ENCODE measurements at places on chromosomes 1 and 21.

DNA sequence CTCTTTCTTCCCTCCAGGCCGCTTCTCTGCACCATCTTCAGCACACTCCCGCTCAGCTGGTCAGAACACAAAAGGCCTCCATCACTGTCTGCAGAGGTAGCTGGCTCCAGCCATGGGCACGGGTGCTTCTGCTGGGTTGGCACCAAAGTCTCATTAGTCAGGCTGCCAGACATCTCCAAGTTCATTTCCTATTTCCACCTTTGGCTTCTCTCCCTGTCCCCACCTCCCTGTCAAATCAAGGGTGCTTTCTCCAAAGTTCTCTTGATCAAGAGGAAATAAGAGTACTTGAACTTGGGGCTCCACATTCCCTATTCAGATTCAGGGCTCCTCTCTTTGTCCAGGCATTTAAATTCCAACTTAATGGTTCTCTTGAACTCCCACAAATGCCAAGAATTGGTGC lies 33.9 kb upstream of the GRIK3 start:
- DNase-seq: no peak

DNA sequence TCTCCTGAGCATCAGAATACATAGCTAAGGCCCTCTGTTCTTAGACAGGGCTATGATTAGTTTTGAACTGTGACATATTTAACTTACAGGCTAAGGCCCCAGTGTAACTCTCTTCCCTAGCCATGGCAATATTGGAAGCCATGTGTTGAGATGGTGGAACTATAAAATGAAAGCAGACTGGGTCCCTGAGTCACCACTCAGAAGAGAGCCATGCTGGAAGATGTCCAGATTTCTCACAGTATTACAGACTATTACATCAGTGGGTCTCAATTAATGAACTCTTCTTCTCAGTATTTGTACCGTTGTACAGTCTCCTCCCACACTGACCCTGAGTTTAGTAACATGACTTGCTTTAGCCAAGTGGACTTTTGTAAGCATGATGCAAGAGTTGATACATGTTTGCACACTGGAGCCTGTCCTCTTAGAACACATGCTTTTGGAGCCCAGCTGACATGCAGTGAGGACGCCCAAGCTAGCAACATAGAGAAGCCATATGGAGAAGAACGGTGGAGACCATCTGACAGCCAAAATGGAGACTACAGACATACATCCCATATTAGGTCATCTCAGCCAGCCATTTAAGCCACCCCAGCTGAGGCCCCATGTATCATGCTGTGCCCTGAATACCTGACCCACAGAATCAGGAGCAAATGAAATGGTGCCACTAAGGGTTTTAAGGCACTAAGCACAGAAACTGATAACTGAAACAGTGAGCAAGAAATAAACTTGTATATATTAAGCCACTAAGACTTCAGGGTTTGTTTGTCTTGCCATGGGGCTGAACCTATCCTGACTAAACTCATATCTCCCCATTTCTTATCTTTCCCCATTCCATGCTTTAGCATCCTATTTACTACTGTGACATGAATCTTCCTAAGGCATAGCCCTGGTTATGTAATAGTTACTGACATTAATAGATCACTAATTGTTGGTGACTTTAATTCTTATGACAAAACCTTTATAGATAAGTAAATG lies 24.4 kb downstream of the TBX15 start:
- DNase-seq: no peak

DNA sequence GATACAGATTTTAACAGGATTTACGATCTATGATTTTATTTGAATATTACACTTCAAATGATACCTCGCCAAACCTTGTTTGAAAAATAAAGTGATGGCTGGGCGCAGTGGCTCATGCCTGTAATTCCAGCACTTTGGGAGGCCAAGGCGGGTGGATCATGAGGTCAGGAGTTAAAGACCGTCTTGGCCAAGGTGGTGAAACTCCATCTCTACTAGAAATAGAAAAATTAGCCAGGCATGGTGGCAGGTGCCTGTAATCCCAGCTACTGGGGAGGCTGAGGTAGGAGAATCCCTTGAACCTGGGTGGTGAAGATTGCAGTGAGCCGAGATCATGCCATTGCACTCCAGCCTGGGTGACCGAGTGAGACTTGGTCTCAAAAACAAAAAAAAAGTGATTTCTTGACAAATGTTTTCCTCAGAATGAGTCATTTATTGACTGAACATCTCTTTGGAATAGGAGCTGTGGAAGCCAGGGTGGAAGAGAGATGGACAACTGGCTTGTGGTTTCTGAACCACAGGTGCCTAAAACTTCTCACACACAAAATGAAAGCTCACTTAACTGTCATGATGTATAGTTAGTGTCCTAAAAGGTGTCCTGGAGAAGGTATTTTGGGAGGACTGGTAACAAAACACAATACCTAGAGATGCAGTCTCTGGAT lies 11.9 kb downstream of the PKNOX1 start:
- DNase-seq: no peak

DNA sequence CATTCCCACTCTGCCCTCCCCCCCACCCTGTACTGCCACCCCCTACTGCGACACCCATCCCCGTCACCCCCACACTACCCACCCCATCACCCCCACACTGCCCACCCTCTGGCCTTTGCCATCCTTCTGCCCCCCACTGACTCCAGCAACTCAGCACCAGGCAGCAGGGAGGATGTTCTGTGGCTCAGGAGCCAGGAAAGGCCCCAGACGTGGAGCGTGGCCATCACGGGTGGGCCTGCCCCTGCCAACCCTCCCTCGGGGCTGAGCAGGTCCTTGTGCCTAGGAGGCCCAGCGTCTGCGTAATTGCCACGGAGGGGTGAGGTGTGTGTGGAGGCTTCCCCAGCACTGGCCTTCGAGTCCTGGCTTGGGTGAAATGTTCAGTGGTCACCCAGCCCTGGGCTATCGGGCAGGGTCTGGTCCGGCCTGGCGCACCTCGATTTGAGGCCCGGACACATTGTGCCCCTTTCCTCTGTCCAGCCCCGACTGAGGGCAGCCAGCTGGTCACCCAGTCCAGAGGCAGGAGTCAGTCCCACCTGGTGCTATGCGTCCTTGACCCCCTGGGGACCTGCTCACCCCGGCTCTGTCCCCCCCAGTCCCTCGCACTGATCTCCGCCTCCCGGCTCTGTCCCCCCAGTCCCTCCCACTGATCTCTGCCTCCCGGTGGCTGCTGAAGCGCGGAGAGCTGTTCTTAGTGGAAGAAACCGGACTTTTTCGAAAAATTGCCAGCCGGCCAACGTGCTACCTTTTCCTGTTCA lies 23.0 kb downstream of the ARHGEF16 start:
- no peak for DNase-seq

DNA sequence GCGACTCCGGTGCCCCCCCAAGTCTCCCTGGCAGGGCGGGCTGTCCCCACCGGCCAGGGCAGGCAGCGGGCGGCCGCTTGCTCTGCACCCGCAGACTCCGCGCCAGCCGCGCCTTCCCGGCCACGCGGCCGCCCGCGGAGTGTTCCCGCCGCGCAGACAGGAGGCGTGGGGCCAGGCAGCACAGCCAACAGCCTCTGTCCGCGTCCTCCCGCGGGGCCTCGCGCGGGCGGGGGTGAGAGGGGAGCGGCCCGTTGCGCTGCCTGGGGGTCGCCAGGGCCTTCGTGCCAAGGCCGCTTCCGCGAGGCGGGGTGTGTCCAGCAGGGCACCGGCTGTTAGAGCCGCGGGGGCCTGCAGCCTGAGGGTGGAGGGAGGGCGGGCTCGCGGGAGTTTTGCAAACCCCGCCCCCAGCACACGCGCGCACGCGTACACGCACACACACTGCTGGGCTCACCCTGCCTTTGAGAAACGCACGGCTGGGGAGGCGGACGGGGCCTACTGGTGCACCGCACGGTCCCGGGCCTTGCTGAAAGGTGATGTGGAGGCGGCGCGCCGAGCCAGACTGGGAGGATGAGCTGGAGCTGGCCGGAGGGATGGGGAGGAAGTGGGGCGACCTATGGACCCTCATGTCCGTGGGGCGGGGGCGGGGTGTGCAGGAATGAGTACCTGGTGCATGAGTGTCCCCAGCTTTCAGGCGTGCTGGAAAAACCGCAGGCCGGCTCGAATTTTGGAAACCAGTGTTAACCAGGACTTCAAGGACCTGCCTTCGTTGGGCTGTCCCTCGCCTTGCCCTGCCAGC lies 41.5 kb downstream of the KIAA1614 start:
- no peak for DNase-seq

DNA sequence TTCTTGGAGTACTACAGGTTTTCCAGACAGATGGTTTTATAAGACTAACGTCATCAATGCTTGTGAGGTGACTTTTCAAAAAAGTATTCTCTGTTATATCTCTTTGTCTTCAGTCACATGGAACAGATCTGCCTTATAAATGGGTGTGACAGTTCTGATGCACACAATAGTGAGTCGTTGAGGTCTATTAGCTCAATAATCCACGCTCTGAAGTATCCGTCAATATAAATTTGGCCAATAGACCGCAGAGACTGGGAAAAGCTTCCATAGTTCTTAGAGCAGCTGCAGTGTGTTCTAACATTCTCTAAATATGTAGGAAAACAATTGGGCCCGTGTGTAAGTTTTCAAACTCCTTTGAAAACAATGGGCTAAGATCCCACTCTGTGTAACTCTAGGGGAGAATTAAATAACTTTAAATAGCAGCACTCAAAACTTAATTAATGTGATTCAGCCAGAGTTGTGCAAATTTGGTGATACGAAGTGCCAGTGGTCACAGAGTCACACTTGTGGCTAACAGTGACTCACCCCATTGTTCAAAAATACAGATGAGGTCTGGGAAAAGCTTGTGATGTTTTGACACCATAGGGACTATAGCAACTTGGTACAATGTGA lies 316.0 kb downstream of the LMO4 start:
- DNase-seq: no peak

GRCh38 chr1:45014321-45015028 lies 2.4 kb downstream of the UROD start:
- peak; percentile 93 for DNase-seq

DNA sequence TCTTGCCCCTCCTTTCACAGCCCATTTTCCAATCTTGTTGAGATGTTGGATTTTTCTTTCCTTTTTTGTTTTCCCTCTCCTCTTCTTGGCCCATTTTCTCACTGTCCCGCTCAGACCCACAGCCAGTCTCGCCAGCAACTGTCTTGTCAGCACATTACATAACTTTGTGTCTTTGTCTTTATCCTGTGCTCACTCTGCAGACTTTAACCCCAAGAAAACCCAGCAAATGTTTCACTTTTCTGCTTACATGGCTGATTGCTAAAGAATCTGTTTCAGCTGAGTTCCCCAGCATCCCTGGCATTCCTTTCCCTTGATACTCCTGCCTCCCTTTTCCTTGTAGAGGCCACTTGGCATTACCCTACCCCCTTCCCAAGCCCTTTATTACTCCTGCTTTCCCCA lies 74.6 kb downstream of the ZNF648 start:
- DNase-seq: no peak

GRCh38 chr1:150609732-150610131 lies 19.7 kb downstream of the ENSA start:
- DNase-seq: peak; percentile 54

- no peak for DNase-seq
These were observed 382.5 kb downstream of the NEGR1 start for GRCh38 chr1:71899881-71900280.

- no peak for DNase-seq
These were observed 2.1 kb downstream of the SLC22A15 start for GRCh38 chr1:115978292-115978941.

DNA sequence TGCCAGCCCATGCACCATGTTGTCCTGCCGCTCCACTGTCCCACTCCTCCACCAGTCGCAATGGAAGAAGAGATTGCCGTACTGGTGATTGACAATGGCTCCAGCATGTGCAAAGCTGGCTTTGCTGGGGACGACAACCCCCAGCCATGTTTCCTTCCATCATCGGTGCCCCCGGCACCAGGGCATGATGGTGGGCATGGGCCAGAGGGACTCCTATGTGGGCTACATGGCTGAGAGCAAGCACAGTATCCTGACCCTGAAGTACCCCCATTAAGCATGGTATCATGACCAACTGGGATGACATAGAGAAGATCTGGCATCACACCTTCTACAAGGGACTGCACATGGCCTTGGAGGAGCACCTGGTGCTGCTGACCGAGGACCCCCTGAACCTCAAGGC lies 1.9 kb upstream of the AMY2B start:
- DNase-seq: no peak

DNA sequence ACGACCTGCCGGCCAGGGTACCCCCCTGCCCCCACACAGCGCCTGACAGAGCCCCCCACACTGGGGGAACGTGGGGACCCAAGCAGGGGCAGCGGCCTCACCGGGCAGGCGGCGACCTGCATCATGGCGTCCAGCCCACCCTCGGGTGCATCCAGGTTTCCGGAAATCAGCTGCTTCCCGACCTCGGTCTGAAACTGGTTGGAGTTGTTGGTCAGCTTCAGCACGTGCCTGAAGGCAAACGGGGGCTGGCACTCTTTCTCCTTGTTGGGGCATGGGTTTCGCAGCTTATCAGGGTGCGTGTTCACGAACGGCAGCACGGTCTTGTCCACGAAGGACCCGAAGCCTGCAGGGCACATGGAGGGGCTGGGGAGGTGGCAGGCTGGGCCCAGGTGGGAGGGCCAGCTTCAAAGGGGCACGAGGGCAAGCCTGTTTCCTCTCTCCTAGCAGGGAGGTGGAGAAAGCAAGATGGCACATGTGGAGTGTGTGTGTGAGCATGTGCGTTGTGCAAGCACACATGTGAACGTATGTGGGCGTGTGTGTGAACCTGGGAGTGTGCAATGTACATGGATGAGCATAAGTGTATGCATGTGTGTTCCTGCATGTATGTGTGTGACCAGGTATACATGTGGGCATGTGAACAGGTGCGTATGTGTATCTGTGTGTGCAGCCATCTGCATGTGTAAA lies 19.2 kb downstream of the ITGB2 start:
- no peak for DNase-seq

- DNase-seq: no peak
These were observed 518.6 kb upstream of the ZP4 start for GRCh38 chr1:238409191-238409850.

DNA sequence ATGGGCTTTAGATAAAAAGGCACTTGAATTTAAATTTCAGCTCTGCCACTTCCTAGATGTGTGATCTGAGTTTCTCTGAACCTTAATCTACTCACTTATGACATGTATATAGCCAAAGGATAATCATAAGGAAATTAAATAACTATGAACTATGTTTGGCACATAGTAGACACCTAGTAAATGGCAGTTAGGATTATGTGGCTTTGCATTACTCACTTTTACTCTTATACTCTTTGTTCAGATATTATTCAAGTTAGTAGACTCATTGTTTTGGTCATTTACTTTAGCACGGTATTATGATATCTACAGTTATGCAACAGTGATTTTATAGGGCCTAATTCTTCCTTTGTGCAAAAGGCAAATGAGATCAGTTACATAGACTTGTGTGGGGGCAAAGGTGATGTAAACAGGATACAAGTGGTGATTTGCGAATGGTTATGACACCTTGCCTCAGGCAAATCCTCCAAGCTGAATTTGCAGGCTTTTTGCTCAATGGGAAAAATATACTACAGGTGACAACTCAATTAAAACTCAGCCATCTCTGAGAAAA lies 297.2 kb upstream of the PBX1 start:
- DNase-seq: no peak

DNA sequence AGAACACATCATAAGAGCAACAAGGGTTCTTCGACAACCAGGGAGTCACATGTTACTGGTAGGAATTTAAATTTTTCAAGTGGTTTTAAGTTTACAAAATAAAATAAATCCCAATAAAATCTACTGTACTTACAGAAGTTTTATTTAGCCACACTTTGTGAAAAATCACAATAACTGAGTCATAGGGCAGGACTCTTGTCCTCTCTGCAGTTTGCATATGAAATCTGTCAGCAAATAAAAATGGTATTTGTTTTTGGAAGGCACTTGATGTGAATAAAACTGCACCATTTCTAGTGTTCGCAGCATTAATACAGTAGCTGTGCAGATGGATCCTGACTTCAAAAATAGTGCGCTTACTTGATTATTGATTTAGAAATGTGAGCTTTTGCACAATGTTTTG lies 150.4 kb downstream of the LBR start:
- DNase-seq: no peak
